Occipital lobe (tissue), 3 donors: ENCODE measurements at places on chromosomes 2 and 18. TPM values are rescaled to one million over a fixed set of nuclear protein-coding genes. Genes with fewer than 3 reads are reported as not detected.

DNA sequence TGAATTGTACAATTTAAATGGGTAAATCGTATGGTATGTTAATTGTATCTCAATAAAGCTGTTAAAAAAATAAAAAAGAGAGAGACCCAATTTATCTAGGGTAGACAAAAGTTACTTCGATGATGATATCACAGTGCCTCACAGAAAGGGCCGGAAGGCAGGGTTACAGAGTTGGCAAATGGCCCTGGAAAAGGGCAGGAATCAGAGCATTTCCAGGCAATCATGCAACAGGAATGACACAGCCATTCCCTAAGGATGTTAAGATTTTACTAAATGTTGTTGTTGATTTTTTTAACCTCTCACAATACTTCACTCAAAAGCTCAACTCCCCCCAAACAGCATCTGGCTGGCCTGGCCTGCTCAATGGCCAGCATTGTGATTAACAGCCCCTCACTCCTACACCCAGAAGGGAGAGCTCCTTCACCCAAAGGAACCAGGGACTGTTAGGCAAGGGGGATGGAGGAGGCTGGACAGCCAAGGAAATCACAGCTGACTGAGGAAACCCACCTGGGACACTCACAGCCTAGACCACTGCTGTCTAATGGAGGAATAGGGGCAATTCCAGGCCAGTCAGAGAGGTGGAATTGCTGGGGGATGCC, 7.7 kb upstream of the SP100 start:
- no peak for DNase-seq

- no peak for DNase-seq
These were observed 305.7 kb upstream of the PKDCC start for GRCh38 chr2:41741951-41742595.

DNA sequence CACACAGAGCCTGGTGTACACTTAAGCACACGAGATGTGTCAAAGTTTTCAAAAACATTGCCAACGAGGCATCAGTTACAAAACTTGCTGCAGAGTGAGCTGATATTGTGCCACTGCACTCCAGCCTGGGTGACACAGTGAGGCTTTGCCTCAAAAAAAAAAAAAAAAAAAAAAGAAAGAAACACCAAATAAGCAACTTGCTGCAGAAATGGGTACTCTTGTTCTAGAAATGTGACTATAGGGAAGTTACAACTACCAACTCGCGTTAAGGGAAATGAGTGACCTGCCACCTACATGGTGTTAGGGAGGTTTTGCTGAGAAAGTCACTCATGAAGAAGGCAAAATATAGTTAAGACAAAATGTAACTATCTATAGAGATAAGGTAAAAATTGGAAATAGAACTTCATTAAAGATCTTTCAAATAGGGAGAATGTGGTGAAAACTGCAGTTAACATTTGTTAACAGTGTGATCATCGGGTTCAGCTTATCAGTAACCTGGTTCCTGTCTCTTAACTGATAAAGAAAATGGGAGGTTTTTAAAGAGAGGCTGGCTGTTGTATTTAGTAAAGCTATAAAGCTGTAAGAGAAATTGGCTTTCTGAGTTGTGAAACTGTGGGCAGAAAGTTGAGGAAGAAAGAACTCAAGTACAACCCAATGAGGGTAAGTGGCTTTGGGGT, at the start of gene IL1RL1:
TSS of gene IL1RL1 (plus strand) at position 600 of the 677 bp plus-strand sequence. CDS start 26,702 bp downstream, outside the sequence.
- no peak for DNase-seq

GRCh38 chr2:196798980-196799379, 503 bp downstream of the GTF3C3 start:
- no peak for DNase-seq

- no peak for DNase-seq
These were observed 21.7 kb upstream of the CTAGE1 start for GRCh38 chr18:22439447-22439846.

DNA sequence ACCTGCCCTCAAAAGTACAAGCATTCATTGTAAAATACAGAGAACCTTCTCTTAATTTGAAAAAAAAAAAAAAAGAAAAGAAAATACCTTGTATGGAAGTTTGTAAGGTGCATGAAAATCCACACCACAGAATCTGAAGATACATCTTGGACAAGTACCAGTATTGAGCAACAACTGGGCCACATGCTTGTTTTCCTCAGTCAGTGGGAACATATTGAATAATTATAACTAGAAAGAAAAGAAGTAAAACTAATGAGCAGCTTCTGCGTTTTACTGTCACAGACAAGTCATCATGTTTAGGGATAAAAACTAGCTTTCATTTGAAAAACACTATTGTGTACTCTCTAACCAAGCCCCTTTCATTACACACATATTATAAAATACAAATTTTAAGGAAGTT, 5.8 kb upstream of the PEX13 start:
- no peak for DNase-seq

DNA sequence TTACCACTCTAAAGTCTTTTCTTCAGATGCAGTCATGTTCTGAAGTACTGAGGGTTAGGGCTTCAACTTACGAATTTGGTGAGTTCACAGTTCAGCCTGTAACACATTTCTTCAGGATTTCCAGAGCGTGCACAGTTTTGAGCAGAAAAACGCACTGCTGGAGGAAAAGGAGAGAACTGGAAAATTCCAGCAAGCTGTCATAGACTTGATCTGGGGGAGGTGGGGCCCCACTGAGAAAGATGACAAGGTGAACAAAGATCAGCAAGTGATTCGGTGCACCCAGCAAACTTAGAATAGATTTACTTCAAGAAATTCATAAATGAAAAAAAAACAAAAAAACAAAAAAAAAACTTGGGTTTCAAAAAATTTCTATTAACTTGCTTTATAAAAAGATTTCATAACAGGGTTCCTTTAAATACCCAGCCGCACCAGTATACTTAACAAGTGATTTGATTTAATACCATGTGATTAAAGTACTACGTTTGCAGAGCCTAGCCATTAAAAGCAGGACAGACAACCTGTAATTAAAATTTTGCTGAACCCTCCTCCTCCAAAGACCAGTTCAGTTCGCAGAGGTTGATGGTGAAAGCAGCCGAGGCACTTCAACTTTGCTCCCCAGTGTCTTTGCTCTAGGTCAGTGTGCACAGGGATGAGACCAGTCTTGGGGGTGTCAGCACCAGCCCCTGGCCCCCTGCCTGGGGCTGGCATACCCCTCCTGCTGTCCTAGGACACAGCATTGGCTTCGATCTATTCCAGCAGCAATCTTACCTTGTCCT, 30.5 kb downstream of the CTIF start:
- DNase-seq, result no peak

DNA sequence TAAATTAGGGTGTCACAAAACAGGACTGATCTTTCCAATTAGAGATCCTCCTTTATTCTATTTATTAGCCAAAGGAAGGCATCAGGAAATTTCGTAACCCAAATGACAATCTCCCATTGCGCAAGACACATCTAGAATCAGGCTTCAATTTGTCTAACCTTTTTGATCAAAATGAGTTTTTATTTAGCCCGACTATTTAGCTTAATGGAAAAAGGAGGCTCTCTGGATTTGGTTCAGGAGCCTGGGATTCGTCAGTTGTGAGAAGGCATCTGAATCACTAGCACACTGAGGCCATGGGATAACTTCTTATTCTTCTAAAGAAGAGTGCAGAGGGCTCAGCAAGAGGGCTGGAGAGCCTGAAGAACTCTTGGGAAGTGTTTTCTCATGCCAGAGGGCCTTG, 332.1 kb upstream of the ETAA1 start:
- no peak for DNase-seq

Gene C2orf15
- total RNA-seq, result 3.7 TPM

Gene C1QL2
- 1.6 TPM for total RNA-seq

Gene ANKRD53
- total RNA-seq, result 0.62 TPM
